ENCODE measurements at places on chromosomes 3 and 15.

- DNase-seq = no peak
Observed at GRCh38 chr3:173957646-173958045, 560.1 kb downstream of the NLGN1 start.

- DNase-seq = peak; percentile 38
Observed at GRCh38 chr15:48352474-48353072, 21.3 kb downstream of the DUT start.

DNA sequence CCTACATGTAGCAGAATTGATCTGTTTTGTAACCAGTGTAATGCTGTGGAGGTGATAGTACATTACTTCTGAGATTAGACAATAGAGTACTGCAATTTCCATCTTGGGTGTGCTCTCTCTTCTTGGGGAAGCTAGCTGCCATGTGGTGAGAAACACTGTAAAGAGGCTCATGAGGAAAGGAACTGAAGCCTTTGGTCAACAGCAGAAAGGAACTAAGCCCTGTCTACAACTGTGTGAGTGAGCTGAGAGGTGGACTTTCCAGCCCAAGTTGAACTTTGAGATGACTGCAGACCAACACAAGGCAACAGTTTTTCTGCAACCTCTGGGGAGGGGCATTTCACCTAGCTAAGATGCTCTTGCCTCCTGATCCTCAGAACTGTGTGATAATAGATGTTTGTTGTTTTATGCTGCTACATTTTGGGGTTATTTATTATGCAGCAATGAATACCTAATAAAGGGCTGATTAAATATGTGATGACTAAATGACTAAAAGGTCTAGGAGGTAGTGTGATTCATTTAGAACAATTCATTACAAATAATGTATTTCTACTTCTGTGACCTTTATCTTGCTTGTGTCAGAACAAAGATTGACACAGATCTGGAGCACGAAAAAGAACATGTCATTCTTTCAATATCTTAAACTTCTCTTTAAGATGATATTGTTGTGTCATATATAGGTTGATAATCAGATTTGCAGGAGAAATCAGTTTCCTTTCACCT is 121.6 kb upstream of the THRB start:
- no peak for DNase-seq

DNA sequence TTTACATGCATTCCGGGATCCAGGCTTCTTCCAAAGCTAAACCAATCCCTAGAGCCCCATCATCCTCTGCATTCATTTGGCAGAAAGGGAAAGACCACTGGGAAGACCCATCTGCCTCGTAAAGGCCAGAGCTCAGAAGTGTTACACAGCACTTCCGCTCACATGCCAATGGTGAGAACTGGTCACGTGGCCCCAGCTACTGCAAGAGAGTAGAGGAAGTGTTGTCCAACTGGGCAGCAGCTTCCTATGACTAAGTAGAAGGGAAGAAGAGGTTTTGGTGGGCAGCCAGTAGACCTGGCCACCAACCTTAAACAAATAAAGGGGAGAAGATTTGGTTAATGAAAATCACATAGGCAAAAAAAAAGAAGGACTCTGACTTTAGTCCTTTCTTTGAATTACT is 74.4 kb upstream of the PPP2R3A start:
- DNase-seq = no peak

DNA sequence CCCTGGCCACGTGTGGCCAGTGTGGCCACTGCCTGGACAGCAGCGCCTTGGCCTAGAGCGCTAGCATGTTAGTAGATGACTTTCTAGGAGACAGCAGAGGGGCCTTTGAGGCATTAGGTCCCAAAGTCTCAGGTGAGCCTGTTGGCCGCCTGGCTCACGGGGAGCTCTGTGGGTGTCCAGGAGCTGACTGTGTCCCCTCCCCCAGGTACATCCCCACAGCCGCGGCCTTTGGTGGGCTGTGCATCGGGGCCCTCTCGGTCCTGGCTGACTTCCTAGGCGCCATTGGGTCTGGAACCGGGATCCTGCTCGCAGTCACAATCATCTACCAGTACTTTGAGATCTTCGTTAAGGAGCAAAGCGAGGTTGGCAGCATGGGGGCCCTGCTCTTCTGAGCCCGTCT is 17.0 kb downstream of the SEC61A1 start:
- DNase-seq = no peak

GRCh38 chr3:99013777-99014315 is 112.4 kb upstream of the DCBLD2 start:
- no peak for DNase-seq

DNA sequence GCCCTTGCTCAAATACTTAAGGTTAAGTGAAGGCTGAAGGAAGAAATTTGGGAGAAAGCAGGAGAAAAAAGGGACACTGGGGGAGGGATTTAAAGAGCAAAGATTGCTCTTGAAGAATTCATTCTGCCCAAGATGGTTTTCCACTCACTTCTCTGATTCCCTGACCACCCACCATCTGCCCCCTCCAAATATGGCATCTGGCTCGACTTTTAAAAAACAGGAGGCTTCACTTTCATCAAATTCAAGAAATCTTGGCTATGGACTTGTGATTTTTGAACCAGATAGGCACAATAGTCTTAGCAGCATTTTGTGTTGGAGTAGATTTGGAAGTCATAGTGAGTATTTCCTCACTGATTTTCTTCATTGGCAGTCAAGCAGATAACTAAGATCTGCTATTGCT is 574.4 kb upstream of the SUCLG2 start:
- no peak for DNase-seq

DNA sequence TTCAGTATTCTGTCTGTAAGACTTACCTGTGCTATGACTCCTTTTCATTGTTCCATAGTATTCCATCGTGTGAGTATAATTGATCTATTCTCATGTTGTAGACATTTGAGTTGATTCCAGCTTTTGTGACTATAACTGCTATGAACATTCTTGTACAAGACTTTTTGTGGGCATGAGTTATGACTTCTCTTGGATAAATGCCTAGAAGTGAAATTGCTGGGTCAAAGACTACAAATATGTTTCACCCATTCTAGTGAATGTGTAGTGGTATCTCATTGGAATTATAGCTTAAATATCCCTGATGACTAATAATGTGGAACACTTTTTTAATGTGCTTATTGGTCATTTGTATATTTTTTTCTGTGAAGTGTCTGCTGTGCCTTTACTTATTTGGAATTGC is 27.6 kb upstream of the NPHP3 start:
- no peak for DNase-seq
